ENCODE measurements at places on chromosomes 7 and 10.

- DNase-seq = no peak
Observed at GRCh38 chr7:130149281-130150139, 55.7 kb downstream of the TMEM209 start.

DNA sequence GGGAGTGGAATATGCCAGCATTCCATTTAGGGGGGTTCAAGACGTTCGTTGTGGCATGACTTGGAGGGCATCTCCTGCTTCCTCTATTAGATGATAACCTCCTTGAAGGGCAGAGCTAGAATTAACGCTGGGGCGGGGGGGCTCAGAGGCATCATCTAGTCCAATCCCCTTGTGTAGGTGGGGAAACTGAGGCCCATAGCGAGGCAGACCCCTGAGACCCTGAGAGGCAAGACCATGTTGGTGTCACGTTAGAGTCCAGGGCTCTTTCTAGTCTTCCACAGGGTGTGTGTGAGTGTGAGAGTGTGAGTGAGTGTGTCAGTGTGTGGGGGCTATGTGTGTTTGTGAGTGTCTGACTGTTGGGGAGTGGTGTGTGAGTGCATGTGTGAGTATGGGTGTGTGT is 29.3 kb upstream of the NUB1 start:
- DNase-seq = no peak

- DNase-seq = no peak
Observed at GRCh38 chr7:121604627-121605316, 208.7 kb upstream of the FAM3C start.

GRCh38 chr7:69285854-69286253 is 312.4 kb upstream of the AUTS2 start:
- DNase-seq = no peak

DNA sequence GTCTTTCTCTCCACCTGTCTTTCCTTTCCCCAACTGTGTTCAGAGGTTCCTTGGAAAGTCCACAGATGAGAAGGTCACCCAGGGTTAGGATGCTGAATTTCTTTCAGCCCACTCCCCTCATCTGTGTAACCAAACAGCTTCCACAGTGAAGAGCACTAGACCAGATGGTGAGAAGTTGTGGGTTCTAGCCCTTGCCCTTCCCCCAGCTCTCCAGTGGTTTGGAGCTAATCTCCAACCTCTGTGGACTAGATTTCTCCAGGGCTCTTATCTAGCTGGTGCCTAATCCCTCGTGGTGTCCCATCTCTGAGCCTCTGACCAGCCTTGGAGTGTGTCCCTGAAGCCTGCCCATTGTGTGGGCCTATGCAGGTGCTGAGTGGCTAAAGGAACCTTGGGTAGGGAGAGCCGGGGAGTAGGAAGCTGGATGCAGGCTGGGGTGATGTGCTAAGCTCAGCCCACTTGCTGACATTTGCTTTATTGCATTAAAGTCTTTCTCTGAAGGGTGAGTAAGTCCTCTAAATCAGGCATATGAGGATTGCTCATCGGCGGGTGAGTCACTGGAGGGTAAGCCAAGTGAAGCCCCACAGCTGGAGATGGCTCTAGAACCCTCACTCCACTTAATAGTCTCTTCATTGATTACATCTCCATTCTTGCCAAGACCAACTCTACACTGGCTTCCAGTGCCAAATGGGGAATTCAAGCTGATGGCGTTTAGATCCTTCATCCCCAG is 14.9 kb downstream of the DUSP5 start:
- DNase-seq = no peak

- no peak for DNase-seq
Observed at GRCh38 chr10:80472234-80473095, 18.4 kb downstream of the TSPAN14 start.

DNA sequence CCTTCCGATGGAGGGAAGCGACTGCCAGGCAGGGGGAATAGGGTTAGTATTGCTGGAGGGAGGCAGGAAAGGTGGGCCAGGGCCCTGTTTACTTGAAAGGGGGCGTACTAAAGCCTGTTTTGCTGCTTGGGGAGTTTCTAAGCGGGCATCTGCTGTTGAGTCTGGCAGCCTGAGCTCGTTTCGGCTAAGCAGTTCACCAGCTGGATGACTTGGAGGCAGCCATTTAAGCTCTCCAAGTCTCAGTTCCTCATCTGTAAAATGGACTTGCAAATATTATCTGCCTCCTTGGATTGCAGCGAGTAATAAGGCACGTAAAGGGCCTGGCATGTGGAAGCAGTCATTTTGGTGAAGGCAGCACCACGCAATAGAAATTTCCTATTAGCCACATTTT is 44.0 kb downstream of the LDB3 start:
- no peak for DNase-seq

DNA sequence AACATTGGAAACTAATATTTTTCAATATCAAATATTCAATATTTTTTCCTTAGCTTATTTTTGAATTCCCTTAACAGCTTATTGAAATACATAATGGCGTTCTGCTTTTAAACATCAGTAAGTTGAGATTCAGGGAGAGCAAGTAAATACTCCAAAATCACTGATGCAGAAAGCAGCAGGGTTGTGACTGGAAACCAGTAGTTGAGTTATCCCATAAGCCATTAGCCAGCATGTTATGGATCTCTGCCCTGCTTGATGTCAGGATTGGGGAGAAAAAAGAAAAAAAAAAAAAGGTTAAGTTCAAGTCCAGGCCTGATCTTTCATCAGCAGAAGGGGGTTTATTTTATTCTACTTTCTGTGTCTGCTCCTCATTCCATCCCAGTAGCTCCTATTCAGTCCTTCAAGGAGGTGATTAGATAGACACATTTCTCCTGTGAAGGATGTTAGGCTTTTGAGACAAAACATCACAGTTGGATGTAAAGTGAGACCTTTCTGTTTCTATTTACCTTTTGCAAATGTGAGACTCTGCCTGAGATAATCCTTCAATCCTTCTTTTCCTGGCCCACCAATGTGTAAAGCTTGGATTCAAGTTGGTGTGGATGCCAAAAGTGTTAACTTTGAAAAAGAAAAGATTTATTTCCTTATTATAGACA is 110.9 kb upstream of the HDAC9 start:
- DNase-seq = no peak

DNA sequence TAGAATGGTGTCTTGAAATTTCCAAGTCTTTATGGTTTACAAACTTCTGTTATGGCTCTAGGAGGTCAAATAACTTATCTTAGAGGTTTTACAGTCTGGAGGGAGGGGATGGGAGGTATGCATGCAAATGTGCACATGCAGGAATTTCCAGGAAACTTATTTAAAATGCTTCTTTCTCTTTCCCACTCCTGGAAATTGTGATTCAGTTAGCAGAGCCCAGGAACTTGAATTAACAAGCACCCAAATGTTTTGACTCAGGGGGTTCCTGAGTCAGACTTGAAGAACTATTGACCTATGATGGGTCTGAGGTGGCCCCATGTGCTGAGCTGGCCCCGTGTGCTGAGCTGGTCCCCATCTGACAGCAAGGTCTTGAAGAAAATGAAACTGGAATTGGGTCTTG is 669.4 kb downstream of the INHBA start:
- DNase-seq = no peak

GRCh38 chr7:17623546-17624185 is 316.6 kb downstream of the SNX13 start:
- DNase-seq = no peak

DNA sequence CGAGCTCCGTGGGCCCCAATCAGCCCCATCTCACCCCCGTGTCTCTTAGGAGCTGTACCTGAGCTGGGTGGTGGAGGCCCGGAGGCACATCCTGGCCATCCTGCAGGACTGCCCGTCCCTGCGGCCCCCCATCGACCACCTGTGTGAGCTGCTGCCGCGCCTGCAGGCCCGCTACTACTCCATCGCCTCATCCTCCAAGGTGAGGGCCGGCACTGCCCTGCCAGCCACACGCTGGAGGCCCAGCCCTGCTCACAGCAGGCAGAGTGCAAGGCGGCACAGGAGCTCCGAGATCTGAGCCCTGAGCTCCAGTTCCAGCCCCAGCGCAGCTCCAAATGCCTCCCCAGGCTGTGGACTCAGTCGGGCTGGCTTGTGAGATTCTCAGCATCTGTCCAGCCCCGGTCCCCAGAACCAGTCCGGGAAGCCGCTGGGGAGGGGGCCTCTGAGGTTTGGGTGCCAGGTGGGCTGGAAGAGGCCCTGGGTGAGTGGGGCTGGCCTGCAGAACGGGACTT is 9.3 kb downstream of the TMEM120A start:
- no peak for DNase-seq

- no peak for DNase-seq
Observed at GRCh38 chr7:8254215-8254614, 7.8 kb downstream of the ICA1 start.

DNA sequence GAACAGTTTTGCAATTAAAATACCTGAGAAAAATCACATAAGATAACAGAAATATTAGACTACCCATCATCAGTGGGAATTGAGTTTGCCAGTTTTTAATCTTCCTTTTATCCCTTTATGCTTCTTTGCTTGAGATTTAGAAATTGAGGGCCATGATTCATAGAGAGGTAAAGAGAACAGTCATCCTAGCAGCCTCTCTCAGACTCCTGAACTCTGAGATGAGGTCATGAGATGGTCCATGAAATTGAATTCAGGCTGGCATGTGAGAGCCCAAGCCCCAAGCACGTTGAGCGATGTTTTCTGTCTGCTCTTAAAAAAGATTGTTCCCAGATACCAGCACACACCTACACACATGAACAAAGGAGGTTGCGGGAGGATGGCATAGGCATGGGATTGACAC is 91.1 kb downstream of the CREB5 start:
- DNase-seq = no peak

GRCh38 chr10:116696919-116697318 is 45.4 kb downstream of the HSPA12A start:
- no peak for DNase-seq

DNA sequence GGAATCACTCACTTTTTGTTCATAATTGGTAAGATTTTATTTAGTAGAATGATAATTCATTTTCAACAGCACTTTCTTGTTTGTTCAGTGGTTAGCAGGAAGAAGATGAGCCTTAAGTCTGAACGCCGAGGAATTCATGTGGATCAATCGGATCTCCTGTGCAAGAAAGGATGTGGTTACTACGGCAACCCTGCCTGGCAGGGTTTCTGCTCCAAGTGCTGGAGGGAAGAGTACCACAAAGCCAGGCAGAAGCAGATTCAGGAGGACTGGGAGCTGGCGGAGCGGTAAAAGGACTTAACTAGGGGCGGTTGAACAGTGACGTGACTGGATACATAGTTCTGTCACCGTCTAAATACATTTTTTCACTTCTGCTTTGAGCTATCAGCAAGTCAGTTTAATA is 31.3 kb downstream of the RABGEF1 start:
- DNase-seq = no peak

- no peak for DNase-seq
Observed at GRCh38 chr7:7207876-7208275, 25.5 kb downstream of the C1GALT1 start.

DNA sequence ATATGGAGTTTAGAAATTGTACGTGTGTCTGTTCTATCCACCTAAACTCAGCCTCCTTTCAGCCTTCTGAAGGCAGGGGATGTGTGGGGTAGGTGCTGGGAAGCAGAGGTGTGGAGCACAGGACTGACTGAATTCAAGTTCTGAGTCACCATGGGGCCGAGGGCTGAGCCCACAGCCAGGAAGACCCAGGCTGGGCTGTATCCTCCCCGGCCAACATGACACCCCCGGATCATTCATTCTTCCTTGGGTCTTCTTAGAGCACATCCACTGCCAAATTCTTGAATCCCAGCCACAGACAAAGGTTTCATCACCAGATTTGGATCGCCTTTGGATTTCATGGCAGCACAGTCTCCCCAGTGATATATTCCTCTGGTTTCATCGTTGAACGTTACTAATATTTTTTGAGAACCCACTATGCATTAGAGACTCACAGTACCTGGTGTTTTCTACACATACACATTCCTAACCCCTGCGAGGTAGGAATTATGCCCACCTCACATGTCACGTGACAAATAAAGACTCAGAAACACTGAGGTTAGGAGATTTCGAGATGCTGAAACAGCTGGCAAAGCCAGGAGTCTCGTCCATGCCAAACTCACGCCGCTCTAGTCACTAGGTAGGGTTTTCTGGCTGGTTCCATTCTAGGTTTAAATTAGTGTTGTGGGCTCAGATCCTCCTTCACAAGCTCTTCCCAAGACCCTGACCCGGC is 26.9 kb downstream of the CCDC3 start:
- no peak for DNase-seq
